ENCODE measurements at places on chromosomes 7 and 10.

- no peak for DNase-seq
Observed at GRCh38 chr7:4999369-4999950, 40.5 kb upstream of the MMD2 start.

DNA sequence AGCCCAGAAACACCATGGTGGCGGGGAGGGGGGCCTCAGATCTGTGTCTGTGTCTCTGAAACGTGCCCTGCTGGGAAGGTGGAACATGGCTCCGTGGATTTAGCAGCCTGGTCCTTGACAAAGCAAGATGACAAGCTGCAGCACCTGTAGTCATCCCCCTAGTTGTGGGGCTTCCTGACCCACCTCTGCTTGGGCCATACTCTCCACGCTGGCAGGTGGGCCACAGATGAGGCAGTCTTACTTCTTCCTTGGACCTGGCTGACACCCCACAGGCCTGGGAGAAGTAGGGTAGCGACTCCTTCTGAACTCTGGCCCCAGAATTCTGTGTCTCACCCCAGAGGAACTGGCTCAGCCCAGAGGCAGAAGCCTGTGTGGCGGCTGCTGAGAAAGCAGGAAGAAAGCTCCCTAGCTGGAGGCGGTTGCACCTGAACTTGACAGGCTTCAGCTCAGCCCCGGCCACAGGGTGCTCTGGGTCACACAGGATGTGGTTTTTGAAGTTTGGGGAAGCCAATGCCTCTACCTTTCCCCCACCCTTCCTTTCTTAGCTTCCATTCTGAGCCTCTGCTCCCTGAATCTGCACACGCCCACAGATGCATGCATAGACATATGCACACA is 113.9 kb downstream of the ABLIM1 start:
- DNase-seq: no peak

- DNase-seq: no peak
Observed at GRCh38 chr7:12783421-12784095, 96.1 kb downstream of the ARL4A start.

GRCh38 chr10:120803972-120804371 is 47.2 kb upstream of the WDR11 start:
- no peak for DNase-seq

DNA sequence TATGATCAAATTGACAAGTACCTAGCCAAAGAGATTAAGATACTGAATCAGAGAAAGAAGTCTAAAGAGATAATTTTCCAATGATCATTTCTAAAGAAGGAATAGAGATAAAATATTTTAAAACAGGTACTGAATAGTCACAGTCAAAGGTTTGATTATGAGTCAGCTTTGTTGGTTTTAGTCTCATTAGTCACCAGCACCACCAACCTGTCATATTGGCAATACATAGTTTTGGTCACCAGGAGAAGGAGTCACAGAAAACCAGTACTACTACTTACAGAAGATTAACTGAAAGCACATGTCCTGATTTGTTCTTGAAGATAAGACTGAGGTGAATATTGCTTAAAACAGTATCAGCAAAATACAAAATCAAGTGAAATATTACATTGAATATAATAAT is 34.6 kb downstream of the ZEB1 start:
- no peak for DNase-seq

- no peak for DNase-seq
Observed at GRCh38 chr7:42726066-42726785, 185.6 kb downstream of the C7orf25 start.

- DNase-seq: no peak
Observed at GRCh38 chr7:37558320-37559096, 109.8 kb upstream of the ELMO1 start.

- DNase-seq: no peak
Observed at GRCh38 chr10:125559210-125559609, 123.8 kb downstream of the TEX36 start.

GRCh38 chr7:25262586-25262985 is 34.3 kb upstream of the NPVF start:
- no peak for DNase-seq
